ENCODE measurements at places on chromosomes 3 and 15.

GRCh38 chr3:112424394-112424793, 74.9 kb downstream of the BTLA start:
- no peak for DNase-seq

DNA sequence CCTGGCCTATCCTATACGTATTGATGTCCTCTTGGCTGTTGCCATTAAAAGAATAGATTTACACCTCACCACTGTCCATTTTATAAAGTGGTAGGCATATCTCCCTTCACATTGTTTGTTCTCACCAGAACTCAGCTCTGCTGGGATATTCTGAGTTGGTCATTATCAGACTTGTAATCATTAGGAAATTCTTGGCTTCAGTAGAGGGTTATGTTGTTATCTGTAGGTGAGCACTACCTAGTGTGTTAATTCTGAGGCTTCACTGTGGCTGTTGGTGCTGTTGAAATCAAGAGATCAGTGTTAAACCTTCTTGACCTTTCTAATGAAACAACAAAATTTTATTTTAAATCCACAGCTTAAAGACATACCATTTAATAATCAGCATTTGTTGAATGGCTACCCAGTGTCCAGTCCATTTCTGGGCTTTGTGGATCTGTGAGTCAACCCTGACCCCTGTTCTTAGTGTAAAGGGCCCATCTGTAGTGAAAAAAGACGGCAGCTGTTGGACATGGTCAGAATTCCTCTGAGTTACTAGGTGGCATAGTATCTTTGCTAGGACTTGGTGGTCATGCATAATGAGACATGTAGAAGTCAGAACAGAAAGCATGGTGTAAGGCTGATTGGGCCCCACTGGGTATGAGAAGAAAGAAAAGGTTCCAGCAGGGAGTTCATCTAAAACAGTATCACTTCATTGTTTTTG, 32.9 kb upstream of the P4HTM start:
- DNase-seq: no peak

GRCh38 chr3:95508124-95508523, 1306.3 kb upstream of the EPHA6 start:
- no peak for DNase-seq

GRCh38 chr3:12947504-12948369, 106.4 kb upstream of the RPL32 start:
- peak; percentile 45 for DNase-seq

GRCh38 chr3:38552364-38552763, 56.2 kb downstream of the EXOG start:
- no peak for DNase-seq
